ENCODE measurements at places on chromosomes 13 and 19.

DNA sequence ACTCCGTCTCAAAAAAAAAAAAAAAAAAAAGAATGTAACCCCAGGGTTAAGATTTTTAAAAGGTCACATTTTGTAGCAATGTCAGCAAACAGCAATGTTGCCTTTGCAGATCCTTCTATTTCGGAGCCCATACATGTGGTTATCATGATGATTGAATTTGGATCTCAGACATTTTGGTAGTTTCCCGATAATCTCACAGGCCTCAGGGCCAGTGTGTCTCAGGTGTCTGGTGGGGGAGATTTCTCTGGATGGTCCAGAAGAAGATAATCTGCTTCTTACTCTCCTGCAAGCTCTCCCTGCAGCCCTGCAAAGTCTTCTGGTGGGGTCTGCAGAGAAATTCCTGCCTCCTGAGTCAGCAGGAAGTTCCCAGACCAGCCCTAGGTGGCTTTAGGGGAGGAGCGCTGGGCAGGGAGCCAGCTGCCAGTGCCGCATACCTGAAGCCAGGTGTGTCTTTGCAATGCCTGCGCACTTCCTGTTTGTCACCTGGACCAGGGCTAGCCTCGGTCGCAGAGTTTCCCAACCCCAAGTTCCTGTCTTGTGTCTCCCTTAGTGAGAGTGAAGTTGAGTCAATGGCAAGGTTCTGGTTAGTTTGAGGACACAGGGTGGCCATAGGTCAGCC lies 1.4 kb downstream of the SH2D3A start:
- DNase-seq = no peak

DNA sequence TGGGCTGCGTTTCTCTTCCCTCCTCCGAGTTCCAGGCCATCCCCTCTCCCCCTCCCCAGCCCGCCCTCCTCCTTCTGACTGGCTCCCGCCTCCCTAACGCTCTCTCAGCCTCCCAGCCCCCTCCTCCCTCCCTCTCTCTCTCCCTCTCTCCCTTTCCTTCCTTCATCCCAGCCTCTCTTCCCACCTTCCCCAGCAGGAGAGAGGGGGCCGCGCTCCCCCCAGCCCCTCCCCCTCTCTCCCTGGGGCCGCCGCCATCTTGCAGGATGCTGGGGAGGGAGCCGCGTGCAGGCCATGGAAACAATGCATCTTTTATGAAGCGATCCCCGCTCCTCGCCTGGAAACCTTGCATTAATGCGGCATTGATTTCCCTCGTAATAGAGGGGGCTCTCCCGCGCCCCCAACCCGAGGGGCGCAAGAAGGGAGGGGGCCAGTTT lies 42.6 kb upstream of the ADGRL1 start:
- no peak for DNase-seq

GRCh38 chr19:29668746-29669609 lies 3.7 kb downstream of the PLEKHF1 start:
- no peak for DNase-seq

DNA sequence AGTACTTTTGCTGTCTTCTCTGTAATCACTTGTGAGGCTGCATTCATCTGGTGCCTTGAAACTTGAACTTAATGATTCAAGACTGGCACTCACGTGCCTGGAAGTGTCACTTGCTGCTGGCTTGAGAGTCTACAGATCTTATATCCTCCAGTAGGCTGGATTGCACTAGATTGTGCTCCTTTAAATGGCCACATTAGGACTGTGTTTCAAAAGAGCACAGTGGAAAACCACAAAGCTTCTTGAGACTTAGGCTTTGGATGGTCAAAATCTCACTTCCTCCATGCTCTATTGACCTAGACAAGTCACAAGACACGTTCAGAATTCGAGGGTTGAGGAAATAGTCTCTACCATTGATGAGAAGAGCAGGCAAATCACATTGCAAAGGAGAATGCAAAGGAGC lies 1278.8 kb upstream of the MIR17HG start:
- DNase-seq = no peak

DNA sequence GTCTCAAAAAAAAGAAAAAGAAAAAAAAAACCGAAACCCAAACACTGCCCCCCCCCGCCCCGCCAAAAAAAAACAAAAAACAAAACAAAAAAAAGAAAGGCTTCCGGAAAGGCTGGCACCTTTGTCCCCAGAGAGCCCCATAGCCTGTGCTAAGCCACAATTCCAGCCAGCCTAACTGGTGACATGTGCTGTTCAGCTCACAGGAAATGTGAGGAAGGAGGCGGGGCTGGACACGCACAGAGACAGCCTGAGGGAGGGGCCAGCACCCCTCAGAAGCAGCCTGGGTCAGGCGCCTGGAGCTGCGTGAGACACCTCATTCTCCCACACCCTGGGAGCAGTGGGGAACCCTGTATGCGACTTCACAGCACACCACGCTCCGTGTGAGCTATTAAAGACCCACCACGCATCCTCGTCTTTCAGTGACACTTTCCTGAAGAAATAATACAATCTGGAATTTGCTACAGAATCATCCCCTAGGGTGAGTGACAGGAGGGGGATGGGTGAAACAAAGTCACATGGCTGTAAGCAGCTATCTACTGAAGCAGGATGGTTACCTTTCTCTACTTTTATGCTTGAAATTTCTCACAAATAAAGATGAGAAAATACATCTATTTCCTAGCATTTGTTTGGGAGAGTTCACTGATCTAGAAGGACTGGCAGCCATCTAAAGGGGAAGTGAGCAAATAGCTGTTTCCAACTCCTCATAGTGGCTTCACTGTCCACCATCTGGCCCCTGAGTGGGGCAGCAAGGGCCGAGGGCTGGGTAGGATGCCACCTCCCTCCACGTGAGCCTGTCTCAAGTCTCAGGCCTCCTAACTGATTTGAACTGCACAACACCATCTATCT lies 12.3 kb upstream of the SLC35E1 start:
- DNase-seq = peak; percentile 82

- DNase-seq = no peak
These were observed 6.3 kb downstream of the MAMSTR start for GRCh38 chr19:48713041-48713863.

- DNase-seq = no peak
These were observed 75.6 kb downstream of the ATP8A2 start for GRCh38 chr13:25447396-25447795.

DNA sequence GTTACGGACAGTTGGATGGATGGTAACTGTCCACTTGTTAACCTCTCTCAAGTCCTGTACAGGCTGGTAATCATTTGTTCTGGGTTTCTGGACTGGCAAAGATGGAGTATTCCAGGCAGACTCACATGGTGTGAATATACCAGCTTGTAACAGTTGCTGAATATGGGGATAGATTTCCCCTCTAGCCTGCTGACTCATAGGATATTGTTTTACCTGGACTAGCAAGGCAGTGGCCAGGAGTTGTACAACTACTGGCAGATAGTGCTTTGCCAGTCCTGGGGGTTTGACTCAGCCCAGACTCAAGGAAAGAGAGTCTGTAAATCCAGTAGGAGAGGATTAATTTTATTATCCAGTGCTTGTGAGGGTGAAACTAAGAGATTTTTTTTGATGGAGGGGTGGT lies 74.0 kb downstream of the ZNF100 start:
- DNase-seq = no peak

DNA sequence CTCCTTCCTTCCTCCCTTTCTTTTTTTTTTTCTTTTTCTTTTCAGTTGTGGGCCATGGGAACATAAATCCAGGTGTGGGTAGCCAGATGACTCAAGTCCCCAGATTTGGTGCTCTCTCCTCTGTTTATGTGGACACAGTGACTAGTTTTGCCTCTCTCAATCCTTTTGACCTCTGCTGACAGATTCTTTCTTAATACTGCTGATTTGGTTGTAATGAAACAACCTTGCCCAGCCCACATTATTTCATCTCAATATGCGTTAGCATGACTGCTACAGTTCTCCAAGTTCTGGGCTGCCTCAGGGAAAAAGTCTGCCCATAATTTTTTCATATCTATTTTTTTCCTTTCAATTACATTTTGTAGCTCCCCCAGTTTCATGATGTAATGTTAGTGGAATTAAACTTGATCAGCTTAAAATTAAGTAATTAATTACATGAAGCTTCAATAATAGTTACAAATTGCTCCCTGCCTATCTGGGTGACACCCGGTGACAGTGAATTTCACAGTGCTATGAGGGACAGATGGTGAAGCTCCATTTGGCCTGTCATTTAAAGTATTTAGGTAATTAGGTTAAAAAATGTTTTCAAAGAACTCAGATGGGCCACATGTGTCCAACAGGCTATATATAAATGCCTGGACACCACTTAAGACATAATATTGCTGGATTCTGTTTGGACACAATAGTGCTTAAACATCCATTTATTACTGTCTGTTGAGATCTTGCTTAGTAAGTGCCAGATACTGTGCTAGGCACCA lies 118.8 kb upstream of the FRY start:
- DNase-seq = no peak

- DNase-seq = no peak
These were observed 88.4 kb upstream of the DOCK9 start for GRCh38 chr13:99066219-99066618.

- DNase-seq = no peak
These were observed 10.6 kb downstream of the CLC start for GRCh38 chr19:39727070-39727800.

GRCh38 chr13:113358653-113359190 lies 5.2 kb downstream of the GRTP1 start:
- DNase-seq = no peak

DNA sequence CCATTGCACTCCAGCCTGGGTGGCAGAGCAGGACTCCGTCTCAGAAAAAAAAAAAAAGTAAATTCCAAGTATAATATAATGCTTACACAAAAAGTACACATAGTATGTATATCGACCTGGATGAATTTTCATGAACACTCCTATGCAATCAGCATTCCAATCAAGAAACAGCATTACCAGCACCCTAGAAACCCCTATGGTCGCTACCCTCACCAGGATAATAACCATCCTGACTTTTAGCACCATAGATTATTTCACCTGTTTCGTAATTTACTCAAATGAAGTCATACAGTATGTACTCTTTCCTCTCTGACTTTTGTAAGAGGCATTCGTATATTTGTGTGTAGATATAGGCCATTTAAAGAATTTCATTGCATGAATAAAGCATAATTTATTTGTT lies 47.6 kb downstream of the PCDH8 start:
- DNase-seq = no peak

GRCh38 chr13:34257966-34258365 lies 440.0 kb downstream of the RFC3 start:
- no peak for DNase-seq

GRCh38 chr19:38736036-38736412 lies 8.2 kb downstream of the CAPN12 start:
- DNase-seq = peak; percentile 55

- DNase-seq = no peak
These were observed 1.5 kb downstream of the RNF6 start for GRCh38 chr13:26220575-26220974.

- no peak for DNase-seq
These were observed 1.4 kb downstream of the U2AF1L4 start for GRCh38 chr19:35743640-35744429.

- no peak for DNase-seq
These were observed 9.5 kb upstream of the ERFL start for GRCh38 chr19:41937525-41938468.

GRCh38 chr13:26280822-26281221 lies 26.9 kb downstream of the CDK8 start:
- no peak for DNase-seq

GRCh38 chr13:40619479-40619814 lies 47.0 kb downstream of the FOXO1 start:
- no peak for DNase-seq

GRCh38 chr13:19567820-19568534 lies 6.6 kb upstream of the TPTE2 start:
- DNase-seq = no peak

- DNase-seq = no peak
These were observed 283.1 kb upstream of the TMTC4 start for GRCh38 chr13:100957741-100958140.

GRCh38 chr19:1860042-1860775 lies 3.2 kb downstream of the KLF16 start:
- DNase-seq = no peak

GRCh38 chr19:39410017-39410830 lies 2.2 kb upstream of the PLEKHG2 start:
- DNase-seq = peak; percentile 54

GRCh38 chr19:17522988-17523872 lies 11.8 kb downstream of the PGLS start:
- no peak for DNase-seq

Data from stimulated activated CD4-positive, alpha-beta T cell treated with anti-CD3 and anti-CD28 coated beads, Interleukin-15, amount 100 ng/mL, for 48 hours (primary cell).